ENCODE measurements at places on chromosomes 6 and 20.

- DNase-seq, result no peak
Observed at GRCh38 chr6:43758617-43759050, 11.4 kb upstream of the VEGFA start.

GRCh38 chr6:3340894-3341293, 82.1 kb downstream of the PSMG4 start:
- DNase-seq, result no peak

DNA sequence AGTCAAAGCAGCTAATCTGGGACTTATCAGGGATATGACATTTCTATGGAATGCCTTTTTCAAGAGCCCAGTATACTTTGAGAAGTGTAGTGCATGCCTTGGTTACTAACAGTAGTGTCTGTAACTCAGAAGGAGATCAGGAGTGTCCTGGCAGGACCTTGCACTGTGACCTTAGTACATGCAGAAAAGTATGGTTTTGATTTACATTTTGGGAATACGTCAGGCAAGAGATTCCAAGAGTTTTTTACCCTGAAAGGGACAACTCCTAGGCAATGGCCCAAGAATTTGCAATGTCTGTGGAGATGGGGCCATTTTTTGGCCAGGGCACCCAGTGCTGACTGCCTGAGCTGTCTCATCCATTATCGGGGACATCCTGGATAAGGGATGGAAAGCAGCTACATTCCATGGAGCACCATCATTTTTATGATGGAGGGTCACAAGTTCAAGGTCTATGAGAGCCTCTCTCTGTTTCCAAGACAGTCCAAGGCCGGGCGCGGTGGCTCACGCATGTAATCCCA, 80.2 kb downstream of the FAM50B start:
- no peak for DNase-seq

DNA sequence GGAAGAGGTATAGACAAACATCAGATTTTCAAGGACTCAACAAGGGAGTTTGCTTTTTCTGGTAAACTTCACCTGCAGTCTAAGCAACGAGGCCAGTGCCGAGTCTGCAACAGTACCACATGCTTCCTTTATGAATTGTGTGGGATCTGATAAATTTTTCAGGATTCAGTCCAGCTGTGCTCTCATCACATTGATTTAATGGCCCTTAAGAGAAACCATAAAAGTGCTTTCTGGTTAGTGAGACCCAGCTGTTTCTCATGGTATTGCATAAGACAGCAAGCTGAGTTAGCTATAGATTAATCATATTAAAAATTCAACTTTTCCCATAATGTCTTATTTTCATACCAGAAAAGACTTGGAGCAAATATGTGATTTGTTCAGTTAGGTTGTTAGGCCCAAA, 291.4 kb downstream of the CENPW start:
- no peak for DNase-seq

DNA sequence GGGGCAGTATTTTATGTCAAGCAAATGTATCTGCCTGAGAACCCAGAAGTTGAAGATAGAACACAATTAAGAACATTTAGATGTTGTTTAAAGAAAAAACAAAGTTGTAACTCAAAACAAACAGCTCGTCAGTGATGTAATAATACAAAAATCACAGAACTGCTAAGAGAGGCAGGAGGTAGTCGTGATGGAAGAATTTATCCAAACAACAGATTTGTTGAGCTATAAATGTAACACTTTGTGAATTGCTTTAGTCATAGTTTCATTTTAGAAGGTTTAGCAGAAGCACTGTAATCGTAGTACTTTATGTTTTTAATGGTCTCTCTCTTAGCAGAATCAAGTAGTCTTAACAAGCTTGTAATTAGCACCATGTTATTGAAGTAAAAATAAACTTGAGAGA, 73.6 kb downstream of the SCAF8 start:
- DNase-seq, result no peak

DNA sequence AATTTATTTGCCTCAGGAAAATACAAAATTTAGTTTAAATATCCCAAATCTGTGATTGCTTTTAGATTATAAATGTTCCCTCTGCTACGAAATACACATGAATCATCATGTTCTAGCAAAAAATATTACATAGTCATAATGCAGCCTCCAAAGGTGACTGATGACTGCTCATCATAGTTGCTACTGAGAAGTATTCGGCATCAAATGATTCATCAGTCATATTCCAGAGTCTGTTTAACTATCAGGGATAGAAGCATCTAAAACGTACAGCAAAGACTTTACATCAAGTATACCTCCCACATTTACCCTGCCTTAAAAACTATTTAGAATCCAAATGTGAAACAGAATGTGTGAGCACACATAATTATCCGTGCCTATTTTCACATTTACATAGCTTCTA, 626.0 kb downstream of the CDH26 start:
- DNase-seq, result no peak

DNA sequence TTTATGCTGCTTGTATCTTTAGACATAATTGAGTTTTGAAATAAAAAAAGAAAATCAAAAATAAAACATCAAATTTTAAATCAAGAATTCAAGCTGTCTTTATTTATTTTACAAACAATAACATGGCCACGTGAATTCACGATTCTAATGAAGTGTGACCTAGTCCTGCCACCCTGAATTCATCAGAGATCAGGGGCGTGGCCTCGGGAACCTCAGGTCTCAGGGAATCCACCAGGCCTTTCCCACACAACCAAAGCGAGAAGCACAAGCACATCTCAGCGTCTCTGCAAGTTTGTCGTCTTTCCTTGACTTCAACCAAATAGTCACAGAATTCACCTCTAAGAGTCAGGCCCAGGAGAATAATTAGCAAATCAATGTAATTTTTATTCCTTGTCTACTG, 107.9 kb downstream of the DACT2 start:
- DNase-seq, result no peak

- no peak for DNase-seq
Observed at GRCh38 chr6:19712012-19712688, 125.0 kb upstream of the ID4 start.

DNA sequence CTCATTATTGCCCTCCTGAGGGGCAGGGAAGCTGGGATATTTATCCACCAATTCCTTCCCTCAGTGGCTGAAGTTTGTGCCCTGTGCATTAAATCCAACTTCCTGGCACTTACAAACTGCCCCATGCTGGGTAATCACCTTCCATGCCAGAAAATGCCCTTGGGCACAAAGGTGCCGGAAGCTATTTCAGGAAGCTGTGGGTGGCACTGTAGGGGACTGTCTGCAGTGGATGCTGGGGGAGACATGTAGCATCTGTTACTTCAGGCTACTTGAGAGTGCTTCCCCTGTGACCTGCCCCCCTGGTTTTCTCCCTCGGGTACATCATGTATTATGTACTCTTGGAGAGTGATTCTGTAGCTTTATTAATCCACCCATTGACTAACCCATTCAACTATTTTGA, 24.7 kb upstream of the RALGAPA2 start:
- no peak for DNase-seq

GRCh38 chr6:82227770-82228169, 19.8 kb downstream of the IBTK start:
- no peak for DNase-seq

DNA sequence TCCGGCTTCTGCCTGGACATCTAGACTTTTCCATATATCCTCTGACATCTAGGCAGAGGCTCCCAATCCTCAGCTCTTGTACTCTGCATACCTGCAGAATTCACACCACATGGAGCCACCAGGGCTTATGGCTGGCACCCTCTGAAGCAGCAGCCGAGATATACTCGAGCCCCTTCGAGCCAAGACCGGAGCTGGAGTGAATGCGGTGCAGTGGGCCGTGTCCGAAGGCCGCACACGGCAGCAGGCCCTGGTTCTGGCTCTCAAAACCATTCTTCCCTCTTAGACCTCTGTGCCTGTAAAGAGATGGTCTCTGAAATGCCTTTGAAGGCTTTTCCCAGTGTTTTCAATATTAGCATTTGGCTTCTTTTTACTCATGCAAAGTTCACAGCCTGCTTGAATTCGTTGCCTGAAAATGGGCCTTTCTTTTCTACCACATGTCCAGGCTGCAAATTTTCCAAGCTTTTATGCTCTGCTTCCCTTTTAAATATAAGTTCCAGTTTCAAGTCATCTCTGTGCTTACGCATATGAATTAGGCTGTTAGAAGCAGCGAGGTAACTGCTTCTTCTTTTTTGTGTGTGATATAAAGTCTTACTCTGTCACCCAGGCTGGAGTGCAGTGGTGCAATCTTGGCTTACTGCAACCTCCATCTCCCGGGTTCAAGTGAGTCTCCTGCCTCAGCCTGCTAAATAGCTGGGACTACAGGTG, 3.8 kb upstream of the SIRPB1 start:
- no peak for DNase-seq

DNA sequence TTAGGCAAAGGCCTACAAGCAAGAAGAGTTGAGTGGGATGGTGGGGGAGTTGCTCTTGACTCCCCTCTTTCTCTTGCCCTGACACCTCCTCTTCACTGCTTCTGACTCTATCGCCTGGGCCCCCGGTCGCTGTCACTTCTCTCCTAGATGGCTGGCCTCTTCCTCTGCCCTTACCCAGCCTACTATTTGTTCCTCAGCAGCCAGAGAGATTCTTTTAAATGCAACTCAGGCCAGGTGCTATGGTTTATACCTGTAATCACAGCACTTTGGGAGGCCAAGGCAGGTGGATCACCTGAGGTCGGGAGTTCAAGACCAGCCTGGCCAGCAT, 4.3 kb upstream of the PDYN start:
- DNase-seq, result no peak

- no peak for DNase-seq
Observed at GRCh38 chr6:149252622-149253021, 64.9 kb upstream of the TAB2 start.

- DNase-seq, result no peak
Observed at GRCh38 chr6:7473805-7474719, 67.4 kb upstream of the DSP start.

DNA sequence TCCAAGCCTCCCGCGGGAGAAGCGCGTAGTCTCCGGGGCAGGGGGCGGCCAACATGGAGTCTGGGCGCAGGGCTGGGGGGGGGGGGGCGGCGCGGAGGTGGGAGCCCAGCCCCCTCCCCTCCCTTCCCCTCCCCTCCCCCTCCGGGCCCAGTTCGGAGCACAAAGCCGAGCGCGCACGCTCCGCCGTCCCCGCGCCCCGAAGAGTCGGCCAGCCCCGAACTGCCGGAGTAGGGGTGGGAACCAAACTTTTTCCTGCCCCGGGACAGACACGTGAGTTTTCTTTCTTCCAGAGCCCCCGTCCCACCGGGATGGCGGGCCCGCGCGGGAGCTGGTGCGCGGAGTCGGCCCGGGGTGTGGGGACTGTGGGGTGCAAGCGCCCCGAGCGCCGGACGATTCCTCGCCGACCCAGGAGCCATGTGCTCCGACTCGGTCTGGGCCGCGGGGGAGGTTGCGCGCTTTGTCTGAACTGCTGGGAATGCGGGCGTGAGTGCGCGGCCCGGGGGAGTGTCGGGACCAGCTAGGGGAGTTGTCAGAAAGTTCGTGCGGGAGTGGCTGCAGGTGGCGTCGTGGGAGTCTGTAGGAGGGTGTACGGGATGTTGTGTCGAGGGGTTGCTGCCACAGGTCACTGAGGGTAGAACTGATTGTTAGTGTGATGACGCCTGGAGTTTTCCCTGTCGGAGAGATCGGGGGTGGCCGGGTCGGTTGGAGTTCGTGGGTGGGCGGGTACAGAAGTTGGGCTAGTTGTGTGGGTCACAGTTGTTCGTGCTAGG, 1.2 kb downstream of the TGIF2 start:
- no peak for DNase-seq

- no peak for DNase-seq
Observed at GRCh38 chr6:103675807-103676406, 1183.8 kb downstream of the HACE1 start.

DNA sequence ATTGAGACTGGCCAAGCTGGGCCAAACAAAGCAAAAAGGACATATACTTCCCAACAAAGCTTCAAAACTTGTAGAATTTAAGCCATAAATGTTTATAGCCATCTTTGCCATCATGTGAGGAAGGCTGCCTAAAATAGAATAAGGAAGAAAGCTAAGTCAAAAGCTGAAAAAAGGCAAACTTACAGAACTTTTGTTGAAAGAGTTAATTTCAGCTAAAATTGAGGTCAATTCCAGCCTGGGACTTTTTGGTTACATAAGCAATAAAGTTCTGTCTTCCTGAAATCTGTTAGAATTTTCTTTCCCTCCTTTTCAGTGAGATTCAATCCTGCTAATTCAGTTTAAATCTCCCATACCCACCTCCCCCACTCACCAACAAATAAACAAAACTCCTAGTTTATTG, 227.9 kb upstream of the MARCKS start:
- no peak for DNase-seq

DNA sequence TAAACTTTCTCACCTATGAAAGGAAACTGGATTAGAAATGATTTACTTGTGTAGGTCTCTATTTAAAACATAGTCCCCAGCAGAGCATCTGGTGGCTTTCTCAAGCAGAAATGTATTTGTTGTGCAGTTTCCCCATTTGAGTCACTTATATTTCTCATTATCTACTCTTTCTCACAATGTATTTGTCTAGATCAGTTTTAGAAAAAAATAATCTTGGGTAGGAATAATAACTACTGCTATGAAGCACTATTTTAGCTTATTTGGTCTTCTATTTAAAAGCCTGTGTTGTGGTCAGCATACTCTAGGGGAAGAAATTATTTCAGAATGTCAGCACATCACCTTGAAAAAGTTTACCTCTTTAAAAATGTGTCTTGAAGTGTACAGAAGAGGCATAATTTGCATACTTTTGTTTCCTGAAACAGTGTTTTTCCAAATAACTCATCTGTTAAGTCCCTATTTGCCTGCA, 60.9 kb upstream of the PRL start:
- DNase-seq, result no peak

DNA sequence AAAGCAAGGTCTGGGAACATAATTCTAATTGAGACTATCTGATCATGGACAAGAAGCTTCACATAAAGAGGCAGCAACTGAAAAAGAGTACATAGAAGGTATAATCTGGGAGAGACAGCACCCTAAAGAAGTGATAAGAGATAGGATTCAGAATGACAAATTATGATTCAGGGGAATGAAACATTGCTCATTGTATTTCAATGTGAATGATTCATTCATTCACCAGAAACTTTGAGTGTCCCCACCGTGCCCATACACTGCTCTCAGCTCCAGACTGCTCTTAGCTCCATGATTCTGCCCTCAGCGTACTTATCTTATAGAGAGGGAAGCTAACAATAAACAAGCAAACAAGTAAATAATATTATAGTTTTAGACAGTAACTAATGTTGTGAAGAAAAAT, 329.3 kb upstream of the IRAK1BP1 start:
- DNase-seq, result no peak

DNA sequence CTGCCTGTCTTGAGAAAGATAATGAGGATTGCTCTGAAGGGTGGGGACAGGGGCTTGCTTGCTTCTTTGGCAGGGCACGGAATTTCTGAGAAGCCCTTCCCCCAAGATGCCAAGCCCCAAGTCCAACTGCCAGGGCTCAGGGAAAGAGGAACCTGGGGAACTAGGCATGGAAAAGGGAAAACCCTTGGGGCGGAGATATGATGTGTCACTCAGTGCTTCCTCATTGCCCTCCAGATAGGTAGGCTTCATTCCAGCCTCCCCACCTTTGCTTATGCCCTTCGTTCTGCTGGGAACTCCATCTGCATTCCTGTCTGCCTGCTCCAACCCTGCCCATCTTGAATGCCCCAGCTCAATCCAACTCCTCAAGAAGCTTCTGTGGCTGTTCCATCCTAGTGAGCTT, 61.2 kb downstream of the VEGFA start:
- no peak for DNase-seq

GRCh38 chr20:37943033-37943432, 40.1 kb downstream of the VSTM2L start:
- DNase-seq, result no peak

Data from LNCaP clone FGC (cell line).